Activated CD4-positive, alpha-beta T cell treated with anti-CD3 and anti-CD28 coated beads, Interleukin-2, amount 50 U/mL, for 16 hours (primary cell): ENCODE measurements at places on chromosomes 4 and X.
A peak's percentile ranks its signal among the peaks of the same experiment; 100 is the strongest.

DNA sequence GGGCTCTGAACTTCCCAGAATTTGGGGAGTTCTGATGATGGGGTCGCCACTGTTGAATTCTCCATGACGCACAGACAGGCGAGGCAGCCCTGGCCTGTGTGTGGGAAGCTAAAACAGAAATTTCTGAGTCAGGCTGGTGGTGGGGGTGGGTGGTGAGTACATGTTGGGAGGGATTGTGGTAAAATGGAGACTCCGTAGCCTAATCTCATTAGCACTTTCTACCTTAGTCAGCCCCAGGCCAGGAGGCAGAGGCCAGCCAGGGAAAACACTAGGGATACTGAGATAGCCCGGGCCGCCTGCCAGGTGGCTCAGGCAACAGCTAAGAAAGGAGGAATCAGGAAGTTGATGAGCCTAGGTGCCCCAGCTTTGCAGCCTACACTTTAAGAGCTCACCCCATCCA lies 39.3 kb upstream of the NHSL2 start:
- no peak for DNase-seq

DNA sequence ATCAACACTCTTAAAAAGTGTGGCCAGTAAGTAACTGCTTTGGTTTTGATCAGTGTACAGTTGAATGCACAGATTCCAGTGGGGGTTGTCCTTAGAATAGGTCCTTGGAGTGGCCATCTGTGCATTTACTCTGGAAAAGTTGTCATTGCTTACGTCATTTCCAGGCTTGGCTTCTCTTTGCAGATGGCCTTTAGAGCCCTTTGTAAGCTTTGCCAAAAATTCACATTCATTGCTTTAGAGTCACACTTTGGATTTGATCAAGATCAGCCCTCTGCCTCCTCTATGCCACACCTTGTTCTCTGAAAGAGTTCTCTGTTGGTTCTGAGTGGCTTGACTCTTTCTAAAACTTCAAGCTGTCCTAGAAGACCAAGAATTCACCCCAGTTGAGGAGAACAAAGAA lies 83.9 kb downstream of the MAMLD1 start:
- no peak for DNase-seq

DNA sequence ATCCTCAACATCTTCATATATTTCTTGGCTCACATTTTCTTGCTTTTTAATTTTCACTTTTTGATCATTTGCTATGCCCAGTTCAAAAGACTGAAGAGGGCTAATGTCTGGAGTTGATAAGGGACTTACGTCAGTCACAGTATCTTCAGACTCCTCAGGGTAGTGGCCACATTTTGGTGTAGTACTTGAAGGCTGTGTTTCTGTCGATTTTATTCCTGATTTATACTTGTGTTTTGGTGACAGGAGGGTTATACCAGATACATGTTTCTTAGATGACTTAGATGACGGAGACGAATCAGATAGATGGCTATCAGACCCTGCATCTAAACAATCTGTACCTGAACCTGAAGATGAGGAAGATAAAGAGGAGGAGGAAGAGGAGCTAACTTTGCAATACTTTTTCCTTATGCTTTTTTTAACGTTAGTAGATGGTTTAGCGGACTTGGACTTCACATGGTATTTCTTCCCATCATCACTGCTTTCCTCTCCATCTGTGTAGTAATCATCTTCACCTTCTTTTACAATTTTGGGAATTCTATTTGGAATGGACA lies 13.4 kb downstream of the CFAP97 start:
- no peak for DNase-seq

- no peak for DNase-seq
These were observed 33.7 kb downstream of the NFKB1 start for GRCh38 chr4:102534845-102535244.

DNA sequence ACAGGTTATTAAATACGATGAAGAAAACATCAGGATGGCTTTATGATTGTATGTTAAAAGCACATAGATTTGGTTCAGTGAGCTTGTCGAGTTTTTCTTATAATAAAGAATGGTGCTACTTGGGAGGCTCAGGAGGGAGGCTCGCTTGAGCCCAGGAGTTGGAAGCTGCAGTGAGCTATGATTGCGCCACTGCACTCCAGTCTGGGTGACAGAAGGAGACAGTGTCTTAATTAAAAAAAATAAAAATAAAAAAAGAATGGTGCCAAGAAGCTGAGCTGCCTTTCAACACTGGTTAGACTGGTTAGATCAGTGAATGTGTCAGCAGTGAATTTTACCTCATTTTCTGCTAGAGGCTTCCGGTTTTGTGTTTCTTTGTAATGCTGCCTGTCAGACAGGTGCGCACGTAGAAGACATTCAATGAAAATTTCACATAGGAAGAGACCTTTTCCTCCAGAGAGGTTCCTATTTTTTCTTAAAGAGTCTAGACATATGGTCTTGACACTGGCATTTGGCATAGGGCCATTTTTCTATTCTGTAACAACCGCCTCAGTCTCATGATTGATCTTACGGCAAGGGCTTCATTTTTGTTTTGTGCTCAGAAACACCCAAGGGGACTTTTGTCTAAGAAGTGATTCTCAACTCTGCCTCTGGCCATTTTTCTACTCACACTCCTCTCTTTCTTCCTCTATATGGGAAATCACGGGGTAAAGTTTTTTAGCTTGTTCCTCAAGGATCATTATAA lies 15.0 kb upstream of the ARSF start:
- DNase-seq, result no peak

GRCh38 chr4:63663870-63664269 lies 745.4 kb downstream of the TECRL start:
- DNase-seq, result no peak

- DNase-seq, result no peak
These were observed 13.8 kb upstream of the PGM2 start for GRCh38 chr4:37812713-37813112.

DNA sequence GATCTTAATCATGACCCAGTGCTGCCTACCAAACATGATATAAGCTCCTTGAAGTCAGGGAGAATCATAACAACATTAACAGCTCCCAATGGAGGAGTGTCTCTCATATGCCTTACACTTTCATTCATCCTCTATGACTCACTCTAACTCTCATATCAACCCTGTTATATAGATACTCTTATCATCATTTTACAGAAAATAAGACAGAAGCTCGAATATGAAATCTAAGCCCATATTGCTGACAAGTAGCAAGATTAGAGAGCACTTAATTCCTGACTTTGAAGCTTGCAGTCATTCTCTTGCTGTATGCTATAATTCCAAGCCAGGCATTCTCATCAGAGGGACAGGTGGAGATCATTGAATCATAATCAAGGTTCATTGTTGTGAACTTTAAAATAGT lies 476.7 kb upstream of the ATOH1 start:
- DNase-seq, result no peak

GRCh38 chr4:177673985-177674489 lies 231.8 kb upstream of the AGA start:
- no peak for DNase-seq

GRCh38 chrX:70613295-70613694 lies 168.7 kb downstream of the DLG3 start:
- no peak for DNase-seq

DNA sequence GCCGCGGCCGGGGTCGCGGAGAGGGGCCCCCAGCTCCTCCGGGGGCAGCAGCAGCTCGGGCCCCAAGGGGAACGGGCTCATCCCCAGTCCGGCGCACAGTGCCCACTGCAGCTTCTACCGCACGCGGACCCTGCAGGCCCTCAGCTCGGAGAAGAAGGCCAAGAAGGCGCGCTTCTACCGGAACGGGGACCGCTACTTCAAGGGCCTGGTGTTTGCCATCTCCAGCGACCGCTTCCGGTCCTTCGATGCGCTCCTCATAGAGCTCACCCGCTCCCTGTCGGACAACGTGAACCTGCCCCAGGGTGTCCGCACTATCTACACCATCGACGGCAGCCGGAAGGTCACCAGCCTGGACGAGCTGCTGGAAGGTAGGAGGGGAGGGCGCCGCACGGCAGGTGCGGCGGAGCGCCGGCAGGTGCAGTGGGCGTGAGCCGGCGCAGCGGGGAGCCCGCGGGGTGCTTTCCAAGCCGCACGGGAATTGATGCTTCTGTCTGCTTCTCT lies 886 bp downstream of the DCLK2 start:
- DNase-seq, result peak; percentile 18

GRCh38 chrX:53056292-53056691 lies 7.7 kb downstream of the GPR173 start:
- DNase-seq, result no peak

DNA sequence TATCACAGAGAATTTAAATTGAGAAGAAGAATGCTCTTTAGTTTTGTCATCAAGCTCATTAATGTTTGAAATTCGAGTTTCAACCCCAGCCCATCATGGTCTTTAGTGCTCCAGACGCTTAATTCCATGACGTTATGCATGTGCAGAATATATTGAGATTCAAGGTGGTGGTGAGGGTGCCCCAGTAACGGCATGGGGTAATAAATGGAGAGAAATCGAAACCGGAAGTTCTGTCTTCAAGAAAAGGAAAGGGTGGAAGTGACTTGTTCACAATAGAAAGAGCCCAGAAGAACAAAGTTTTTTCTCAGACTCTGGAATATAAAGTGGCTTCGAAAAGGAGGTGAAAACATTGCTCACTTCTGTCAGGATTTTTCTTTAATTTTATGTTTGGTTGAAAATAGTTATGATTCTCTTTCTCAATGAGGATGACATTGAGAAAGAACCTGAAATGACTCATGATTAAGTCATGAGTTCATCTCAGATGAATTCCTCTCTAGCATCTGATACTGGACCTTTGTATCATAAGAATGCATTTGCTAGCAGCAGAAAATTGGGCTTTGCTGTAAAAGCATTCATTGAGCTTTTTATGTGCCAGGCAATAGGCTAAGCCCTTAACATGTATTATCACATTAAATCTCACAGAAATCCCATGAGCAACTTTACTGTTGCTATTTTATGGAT lies 779 bp upstream of the DDX60L start:
- peak; percentile 66 for DNase-seq

DNA sequence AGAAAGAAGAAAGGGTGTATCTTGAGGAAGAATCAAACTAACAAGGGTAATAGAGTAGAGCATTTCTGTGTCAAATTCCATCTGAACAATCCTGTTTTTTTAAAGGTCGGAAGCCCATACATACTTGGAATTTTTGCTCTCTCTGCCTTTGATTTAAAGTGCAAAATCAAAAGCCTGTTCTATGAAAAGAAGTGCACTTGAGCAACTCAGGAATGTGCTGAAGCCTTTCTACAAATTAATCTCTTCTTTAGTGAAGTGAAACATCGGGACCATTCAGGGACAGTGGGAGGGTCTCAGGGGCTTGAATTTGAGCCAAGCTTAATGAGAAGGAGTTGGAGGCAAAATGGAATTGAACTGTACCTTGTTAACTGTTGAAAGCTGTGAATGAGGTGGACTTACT lies 1008.5 kb upstream of the LCORL start:
- DNase-seq, result no peak

DNA sequence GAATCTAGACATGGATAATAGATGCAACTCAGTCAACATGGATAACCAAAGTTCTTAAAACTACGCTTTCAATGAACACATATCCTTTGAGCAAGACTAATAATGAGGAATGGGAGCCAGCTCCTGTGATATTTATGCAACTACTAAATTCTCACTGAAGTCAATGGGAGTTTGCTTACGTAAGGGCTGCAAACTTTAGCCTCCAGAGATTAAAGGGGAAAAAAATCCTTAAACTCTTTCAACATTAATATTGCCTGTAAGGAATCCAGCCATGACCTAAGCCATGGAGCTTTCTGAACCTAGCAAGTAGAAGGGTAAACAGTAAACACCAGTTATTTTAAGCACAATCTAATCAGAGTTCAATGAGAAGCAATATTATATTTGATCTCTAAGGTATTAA lies 125.2 kb upstream of the PITX2 start:
- DNase-seq, result no peak

GRCh38 chr4:184838249-184839074 lies 12.7 kb upstream of the ACSL1 start:
- no peak for DNase-seq

GRCh38 chr4:157231525-157231924 lies 11.0 kb downstream of the GRIA2 start:
- no peak for DNase-seq

DNA sequence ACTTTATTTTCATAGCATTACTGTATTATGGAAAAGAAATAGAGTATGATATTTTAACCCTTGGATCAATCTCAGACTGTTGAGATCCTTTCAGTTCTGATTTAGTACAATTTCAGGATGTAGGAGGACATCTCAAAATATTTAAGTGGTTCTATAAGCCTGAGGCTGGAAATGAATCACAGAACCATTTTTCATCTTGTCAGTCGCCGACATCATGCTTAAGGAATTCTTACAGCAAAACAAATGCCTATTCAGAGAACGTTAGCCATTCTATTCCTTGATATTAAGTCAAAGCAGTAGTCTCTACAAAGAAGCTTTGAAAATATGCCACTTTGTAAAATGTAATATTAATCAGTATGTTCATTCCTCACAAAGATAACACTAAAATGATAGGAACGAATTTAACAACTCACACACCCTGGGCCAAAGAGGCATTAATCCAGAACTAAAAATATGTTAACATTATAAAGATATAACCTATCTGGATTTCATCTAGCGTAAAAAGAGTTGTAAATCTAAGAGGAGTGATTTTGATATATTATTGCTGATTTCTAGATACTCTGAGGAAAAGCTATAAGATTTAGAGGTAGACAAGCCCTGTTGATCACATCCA lies 152.0 kb downstream of the GASK1B start:
- no peak for DNase-seq

DNA sequence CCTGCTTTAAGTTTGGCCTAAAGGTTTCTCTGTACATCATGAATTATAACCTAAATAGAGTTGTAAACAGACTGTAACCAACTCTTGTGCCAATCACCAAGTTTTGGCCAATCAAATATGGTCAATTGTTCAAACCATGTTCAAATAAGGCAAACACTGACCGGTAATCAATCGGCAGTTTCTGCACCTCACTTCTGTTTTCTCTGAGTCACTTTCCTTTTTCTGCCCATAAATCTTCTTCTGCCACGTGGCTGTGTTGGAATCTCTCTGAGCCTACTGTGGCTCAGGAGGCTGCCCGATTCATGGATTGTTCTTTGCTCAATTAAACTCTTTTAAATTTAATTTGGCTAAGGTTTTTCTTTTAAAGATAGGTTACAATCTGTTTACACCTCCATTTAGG lies 16.5 kb upstream of the ENPP6 start:
- peak; percentile 31 for DNase-seq

- no peak for DNase-seq
These were observed 100.3 kb upstream of the PDE5A start for GRCh38 chr4:119728692-119729593.

GRCh38 chr4:93764639-93765246 lies 63.8 kb upstream of the ATOH1 start:
- DNase-seq, result peak; percentile 32

DNA sequence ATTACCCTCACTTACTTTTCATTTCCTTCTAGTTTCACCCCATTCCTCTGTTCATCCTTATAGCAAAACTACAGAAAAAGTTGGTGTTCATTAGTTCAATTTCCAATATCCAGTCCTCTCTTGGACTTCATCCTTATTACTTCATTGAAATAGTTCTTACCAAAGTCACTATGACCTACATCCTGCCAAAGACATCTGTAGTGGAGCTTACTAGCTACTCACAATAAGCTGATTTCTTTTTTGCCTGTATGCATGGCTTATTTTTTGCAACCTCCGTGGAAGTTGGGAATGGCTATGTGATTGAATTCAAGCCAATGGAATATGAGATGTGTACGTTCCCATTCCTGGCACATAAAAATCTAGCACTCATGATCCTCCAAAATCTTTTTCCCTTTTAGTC lies 4.6 kb upstream of the CDKL2 start:
- DNase-seq, result no peak

GRCh38 chrX:21885568-21885967 lies 29.8 kb downstream of the YY2 start:
- no peak for DNase-seq
